ENCODE measurements at places on chromosomes 5 and 9. TPM values are rescaled to one million over a fixed set of nuclear protein-coding genes. Genes with fewer than 3 reads are reported as not detected.
A peak's percentile ranks its signal among the peaks of the same experiment; 100 is the strongest.

WNK2 gene
- 222 TPM for total RNA-seq

ZNF462 gene
- 21.2 TPM for total RNA-seq

LHX3 gene
- not detected for total RNA-seq

SELENOP gene
- 292 TPM for total RNA-seq

GRCh38 chr9:86794391-86795046 lies 152.8 kb downstream of the GAS1 start:
- DNase-seq = no peak

DNA sequence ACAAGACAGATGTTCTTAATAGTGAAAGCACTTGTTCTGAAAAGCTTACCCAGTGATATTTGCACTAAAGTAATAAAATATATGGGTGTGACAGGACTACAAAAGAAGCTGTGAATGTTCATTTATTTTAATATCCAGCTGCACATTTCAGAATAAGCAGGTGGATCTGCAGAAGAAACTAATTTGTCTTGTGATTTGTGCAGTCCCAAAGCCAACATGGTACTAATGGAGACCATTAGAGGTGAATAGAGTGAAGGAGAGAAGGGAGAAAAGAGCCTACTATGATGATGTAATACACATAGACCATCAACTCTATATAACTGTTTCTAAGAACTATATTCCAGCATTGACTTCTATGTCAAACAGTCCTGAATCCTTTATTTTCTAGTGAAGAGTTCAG lies 362.8 kb downstream of the ISL1 start:
- DNase-seq = no peak

DNA sequence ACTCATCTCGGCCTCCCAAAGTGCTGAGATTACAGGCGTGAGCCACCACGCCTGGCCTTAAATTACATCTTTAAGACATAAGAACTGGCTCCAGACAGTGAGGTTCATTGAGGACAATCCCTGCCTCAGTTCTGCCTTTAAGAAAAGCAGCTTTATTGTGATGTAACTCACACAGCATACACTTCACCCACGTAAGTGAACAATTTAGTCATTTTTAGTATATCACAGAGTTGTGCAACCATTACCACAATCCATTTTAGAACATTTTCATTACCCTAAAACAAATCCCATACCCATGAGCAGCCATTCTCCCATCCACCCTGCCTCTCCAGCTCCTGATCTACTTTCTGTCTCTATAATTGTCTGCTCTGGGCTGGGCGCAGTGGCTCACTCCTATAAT lies 24.0 kb upstream of the LTC4S start:
- no peak for DNase-seq

- no peak for DNase-seq
Observed at GRCh38 chr9:89562186-89562814, 42.5 kb upstream of the GADD45G start.

DNA sequence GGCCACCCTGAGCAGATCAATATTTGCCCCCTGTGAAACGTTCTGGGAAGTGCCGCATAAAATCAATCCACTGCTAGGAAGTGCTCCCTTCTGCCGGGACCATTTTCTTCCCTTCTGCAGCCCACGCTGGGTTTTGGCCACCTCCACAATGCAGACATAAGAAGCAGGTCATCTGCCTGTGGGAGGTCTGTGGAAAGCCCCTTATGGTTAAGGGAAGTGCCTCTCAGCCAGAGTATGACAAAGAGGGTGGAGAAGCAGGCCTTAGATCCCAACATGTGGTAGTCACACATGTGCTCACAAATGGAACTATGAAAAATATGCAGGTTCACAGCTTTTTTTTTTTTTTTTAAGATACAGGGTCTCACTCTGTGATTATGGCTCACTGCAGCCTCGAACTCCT lies 82.8 kb downstream of the SLC1A3 start:
- DNase-seq = no peak

DNA sequence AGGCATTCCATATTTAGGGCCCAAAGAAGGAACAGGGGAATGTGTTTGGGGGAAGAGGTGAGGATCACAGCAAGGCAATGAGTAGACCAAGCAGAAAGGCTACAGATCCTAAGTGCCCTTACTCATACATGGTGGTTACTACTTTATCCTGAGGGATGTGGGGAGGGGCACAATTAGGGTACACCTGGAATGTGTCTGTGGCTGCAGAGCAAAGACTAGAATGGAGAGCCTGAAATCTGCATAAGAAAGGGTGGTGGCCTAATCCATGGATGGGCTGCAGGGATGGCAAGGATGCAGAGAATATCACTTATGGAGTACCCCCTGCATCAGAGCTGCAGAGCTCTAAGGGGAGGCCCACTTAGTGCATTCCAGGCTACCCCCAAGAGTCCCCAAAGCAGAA lies 352.6 kb upstream of the TRPC7 start:
- no peak for DNase-seq

- DNase-seq = no peak
Observed at GRCh38 chr5:53827211-53827651, 266.8 kb downstream of the NDUFS4 start.

DNA sequence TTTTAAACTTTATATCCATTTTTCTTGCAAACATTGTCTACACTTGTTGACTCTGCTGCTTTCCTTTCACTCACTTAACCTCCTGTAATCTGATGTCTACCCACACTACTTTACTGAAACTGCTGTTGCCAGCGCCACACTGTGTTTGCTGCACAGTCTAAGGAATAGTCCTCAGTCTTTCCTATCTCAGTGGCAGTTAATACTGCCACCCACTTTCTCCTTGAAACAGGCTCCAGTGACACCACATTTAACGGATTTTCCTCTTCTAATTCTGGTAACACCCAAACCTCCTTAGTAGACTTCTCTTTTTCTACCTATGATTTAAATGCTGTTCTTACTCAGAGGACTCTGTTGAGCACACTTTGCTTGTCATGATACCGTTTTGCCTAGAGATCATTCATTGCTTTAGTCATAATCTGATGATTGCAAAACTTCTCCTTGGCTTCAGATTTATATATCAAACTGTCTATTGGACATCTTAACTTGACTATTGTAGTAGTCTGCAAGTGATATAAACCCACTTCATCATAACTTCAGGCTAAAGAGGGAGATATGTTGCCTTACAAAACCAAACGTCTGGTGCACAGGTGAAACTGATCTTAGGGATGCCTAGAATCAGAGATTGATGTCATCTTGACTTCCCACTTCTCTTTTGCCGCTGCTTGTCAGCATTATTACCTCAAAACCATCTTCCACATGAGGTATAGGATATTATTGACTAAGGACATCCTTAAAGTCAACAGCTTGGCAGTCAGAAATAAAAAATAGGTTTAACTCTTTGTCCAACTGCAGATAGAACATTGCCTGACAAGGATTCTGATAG lies 94.1 kb downstream of the CDC42SE2 start:
- no peak for DNase-seq

DNA sequence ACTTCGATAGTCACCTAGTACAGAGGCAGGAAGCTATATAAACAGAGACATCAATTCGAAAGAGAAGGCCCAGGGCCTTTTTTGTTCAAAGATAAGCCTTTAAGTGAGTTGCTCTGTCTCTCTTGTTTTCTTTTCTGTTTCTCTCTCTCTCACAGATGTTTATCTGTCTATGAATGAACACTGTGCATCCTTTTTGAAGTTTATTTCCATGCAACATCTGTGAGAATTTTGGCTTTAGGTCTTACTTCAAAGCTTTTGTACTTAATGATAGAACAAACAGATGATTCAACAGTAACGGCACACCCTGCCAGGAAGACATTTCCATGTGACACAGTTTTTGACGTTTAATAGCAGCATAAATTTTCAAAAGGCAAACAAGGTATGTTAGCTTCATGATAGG lies 1413.1 kb upstream of the CDH6 start:
- DNase-seq = no peak

GRCh38 chr9:4982721-4983482 lies 2.2 kb upstream of the JAK2 start:
- no peak for DNase-seq

DNA sequence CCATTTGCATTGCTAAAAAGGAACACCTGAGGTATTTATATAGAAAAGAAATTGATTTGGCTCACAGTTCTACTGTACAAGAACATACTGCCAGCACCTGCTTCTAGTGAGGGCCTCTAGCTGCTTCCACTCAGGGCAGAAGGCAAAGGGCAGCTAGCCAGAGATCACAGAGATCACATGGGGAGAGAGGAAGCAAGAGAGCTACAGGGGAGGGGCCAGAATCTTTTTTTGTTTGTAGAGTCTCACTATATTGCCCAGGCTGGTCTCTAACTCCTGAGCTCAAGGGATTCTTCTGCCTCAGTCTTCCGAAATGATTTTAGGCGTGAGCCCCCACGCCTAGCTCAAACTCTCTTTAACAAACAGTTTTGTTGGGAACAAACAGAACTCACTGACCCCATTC lies 6.1 kb downstream of the SLCO4C1 start:
- no peak for DNase-seq

DNA sequence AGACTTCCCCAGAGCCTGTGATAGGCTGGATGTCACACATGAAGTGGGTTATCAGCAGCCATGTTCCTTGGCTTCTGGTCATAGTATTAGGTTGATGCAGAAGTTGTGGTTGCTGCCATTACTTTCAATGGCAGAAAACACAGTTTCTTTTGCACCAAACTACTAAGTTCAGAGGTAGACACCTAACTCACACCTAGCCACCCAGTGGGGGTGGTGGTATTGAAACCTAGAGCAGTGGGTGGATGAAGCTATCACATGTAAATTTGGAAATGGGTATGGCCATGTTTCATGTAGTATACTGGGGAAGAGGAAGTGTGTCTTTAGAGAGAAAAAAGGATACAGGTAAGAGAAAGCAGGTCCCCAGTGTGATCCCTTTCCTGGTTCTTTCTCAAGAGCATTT lies 347.9 kb upstream of the SEMA6A start:
- DNase-seq = no peak

GRCh38 chr5:133546500-133546899 lies 65.8 kb downstream of the FSTL4 start:
- DNase-seq = no peak

DNA sequence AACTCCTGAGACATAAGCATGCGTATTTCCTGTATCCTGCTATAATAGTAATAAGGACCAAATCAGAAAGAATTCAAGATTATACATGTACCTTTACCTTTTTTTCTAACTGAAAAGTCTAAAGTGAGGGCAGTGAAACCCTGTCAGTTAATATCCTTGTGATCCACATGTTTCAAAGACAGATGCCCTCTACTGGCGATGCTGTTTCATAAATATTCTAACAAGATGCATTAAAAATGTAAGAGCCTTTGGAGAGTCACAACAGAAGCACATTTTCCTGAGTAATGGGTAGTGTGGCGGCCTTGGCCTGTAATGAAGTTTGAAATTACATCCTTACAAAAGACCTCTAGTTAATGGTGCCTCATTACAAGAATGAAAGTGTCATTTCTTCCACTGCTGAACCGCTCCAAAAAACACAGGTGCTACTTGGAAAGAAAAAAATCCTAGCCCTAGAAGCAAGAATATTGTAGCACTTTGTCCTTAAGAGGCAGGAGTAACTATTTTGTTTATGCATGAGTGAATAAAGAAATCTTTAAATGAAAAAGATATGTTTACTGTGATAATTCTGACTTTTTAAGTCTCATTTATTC lies 232.6 kb downstream of the EPB41L4A start:
- DNase-seq = no peak

DNA sequence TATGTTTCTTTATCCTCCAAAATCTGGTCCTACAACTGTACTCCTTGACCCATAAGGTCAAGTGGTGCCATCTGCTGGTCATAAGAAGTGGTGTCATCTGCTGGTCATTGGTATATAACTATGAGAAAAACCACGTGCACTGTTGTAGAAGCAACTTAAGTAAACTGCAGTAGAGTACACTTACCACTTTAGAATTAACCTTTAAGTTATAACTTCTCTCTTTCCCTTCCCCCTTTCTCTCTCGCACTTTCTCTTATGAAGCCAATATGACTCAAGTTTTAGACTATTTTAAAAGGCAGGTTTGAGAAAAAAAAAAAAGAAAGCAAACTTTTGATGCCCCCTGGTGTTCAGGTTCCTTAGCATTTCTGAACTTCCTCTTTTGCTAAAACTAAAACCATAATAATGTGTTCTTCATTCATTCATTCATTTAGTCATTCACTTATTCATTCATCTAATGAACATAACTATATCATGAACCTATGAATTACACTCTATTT lies 12.8 kb upstream of the MTAP start:
- peak; percentile 46 for DNase-seq

DNA sequence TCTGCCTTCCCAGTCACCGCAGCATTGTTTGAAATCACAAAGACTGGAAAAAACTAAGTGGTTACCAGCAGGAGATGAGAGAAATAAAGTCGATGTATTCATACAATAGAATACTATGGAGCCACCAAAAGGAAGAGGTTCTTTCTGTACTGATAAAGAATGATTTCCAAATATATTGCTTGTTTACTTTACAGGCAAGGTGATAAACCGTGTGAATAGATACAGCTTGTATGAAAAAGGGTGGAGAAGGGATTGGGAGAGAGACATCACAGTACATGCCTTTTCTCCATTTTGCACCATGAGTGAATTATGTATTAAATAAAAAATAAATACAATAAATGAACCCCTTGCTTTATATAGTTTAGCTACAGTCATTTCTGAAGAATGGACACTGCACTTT lies 91.7 kb downstream of the RFK start:
- no peak for DNase-seq

DNA sequence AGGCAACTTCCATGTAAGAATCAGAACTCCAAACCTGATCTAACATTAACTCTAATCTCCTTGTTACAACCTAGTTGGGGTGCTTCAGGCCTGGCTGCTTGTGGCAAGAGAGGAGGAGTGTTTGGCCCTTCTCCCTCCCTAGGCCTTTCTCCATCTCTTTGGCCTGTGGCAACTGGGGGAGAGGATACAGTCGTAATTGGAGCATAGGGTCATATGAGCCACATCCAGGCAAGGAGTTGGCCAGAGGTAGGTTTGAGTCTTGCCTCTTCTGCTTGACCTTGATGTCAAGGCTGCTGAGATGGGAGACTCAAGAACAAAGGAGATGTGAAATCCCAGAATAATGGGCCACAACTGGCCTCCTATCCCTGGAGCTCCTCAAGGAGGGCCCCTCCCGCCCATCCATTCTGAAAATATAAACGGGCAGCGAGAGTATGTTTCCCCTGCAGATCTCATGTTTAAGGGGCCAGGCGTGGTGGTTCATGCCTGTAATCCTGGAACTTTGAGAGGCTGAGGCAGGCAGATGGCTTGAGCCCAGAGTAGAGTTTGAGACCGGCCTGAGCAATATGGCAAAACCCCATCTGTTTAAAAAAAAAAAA lies 59.3 kb upstream of the ANGPTL2 start:
- DNase-seq = no peak

All from Right ventricle myocardium superior (tissue), 1 donor.